Central memory CD4-positive, alpha-beta T cell (primary cell): ENCODE measurements at places on chromosomes 6 and 20.

GRCh38 chr6:112249489-112249888, 4.9 kb downstream of the LAMA4 start:
- no peak for DNase-seq

DNA sequence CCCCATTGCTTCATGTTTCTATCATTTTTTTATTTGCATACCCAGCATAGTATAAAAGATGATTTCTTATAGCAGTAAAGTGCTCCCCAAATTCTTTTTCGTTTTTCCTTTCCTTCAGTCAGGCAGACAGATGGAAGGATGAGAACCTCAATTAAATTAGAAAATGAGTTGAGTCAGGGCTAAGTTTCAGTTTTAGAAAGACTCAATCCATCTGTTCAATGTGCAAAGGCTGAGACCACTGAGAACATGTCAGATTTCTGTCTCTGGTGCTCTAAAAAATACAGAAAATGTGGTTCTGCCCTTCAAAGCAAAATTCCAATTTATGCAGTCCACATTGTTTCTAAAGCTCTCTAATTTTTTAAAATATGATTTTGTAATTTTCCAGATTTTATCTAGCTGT, 257.6 kb upstream of the HS3ST5 start:
- no peak for DNase-seq

- no peak for DNase-seq
Measured at GRCh38 chr20:48309293-48309692, 518.5 kb downstream of the PREX1 start.

DNA sequence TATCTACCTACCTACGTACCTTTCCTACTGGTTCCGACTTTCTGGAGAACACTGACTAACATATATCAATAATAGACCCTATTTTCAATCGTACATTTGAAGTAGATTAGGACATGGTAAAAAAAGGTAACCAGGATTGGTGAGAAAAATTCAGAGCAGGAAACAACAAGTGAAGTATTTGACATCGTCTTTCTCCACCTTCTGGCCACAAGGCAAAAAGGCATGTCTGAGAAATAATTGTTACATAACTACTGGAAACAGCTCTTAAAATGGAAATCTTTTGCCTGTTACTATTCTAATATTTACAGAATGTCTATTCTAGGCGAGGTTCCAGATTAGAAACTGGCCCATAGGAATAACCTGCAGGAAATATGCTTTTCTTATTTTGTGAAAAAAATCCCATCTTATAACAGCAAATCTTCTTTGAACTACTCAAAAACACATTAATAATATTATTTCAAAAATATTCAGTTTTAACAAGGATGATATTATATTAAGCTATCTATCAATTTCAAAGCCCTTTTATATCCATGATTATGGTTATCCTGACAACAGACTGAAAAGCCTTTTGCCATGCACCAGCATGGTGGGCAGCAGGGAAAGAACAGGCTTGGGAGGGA, 80.8 kb downstream of the RCAN2 start:
- no peak for DNase-seq

DNA sequence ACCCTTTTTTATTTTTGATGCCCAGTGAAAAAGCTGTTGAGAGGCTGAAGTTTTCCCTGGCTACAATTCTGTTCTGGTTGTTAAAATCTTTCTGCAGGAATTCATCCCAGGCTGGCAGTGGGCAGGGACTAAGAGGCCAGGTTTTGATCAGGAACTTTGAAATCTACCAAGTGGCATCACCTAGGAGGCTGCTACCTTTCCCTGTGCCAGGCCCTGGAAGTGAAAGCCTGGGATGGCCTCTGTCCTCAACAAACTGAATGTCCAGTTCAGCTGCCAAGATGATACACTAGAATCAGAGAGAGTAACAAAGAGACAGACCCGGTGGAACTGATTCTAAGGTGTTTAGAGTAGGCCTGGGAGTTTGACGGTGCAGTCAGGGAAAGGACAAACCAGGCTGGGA, 596 bp downstream of the IYD start:
- no peak for DNase-seq
